Adrenal gland (tissue), 19 donors: ENCODE measurements at places on chromosomes 7 and 10. TPM values are rescaled to one million over a fixed set of nuclear protein-coding genes. Genes with fewer than 3 reads are reported as not detected.

GDF2 gene
- polyA plus RNA-seq, result not detected

NPY4R gene
- not detected for polyA plus RNA-seq

DNA sequence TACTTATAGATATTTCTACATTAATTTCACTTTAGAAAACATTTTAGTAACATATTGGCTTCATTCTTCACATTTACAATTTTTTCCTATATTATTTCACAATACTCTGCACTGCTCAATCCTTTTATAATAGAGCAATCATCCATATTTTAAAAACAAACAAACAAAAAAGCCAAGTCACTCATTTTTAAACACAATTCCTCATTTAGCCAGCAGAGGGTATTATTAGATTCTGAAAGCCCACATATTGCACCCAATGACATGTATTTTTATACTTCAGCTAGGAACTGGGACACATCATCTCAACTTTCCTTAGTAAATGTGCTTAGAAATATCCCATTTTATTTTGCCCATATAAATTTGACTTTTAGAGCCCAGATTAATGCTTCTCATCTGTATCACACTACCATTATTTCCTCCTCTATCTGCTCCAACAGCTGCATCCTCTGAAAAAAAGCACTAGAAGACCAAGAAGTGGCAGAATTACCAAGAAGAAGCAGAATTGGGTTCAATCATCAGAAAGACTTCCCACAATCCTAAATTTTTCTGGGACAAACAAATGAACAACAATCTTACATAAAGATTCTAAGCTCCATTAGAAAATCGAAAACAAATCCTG lies 29.5 kb downstream of the CTNNA3 start:
- no peaks in the 10 kb centered on the region for H3K36me3 ChIP-seq
- no peak for DNase-seq

DNA sequence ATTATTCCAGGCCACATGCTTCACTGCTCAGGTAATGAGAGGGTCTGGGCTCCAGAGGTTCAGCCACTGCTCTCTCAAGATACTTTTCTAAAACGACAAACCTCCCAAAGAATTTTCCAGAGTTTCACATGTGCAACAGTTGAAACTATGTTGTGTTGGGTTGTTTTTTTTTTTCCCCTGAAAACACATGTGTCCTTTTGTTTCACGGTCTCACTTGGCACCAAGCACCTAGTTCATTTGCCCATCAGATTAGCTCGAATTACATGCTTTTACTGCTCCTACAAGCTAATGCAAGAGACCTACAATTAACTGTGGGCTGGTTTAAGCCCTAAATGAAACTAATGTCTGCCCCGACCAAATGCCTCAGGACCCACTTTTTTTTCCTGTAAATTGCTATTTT lies 313.3 kb downstream of the FGFR2 start:
- no peaks in the 10 kb centered on the region for H3K36me3 ChIP-seq
- H3K4me3 ChIP-seq, result no peak overlapping the region
- H3K4me1 ChIP-seq, result peaks cover 7% of the 10 kb centered on the region

GRCh38 chr7:128176696-128177095 lies 64.4 kb upstream of the LEP start:
- no peaks in the 10 kb centered on the region for H3K36me3 ChIP-seq
- no peaks in the 10 kb centered on the region for H3K27me3 ChIP-seq
- DNase-seq, result no peak
- H3K4me1 ChIP-seq, result no peaks in the 10 kb centered on the region
- no peak overlapping the region for H3K27ac ChIP-seq

- H3K36me3 ChIP-seq, result no peaks in the 10 kb centered on the region
- no peaks in the 10 kb centered on the region for H3K27me3 ChIP-seq
- peaks cover 27% of the 10 kb centered on the region for H3K4me1 ChIP-seq
- H3K4me3 ChIP-seq, result no peak overlapping the region
- no peak for DNase-seq
These were observed 161.0 kb downstream of the SKIDA1 start for GRCh38 chr10:21364196-21365114.

DNA sequence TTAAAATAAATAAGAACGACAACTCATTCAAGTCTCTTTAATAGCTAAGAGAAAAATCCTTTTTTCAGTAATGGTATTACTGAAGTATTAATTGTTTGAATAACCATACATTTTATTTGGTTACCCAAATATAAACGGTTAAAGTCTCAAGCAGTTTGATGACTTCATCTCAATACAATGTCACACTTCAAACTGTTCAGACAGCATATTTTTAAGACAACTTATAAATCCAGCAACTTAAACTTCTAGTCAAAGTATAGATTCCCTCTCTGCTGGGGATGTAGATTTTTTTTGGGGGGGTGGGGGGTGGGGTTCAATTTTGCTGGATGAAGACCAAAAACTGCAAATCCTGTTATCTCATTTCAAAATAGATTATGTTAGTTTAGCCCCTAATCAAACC lies 42.0 kb downstream of the GNA12 start:
- no peak overlapping the region for H3K27ac ChIP-seq
- no peak overlapping the region for H3K4me3 ChIP-seq
- H3K4me1 ChIP-seq, result peaks cover 50% of the 10 kb centered on the region
- no peak for DNase-seq
- no peaks in the 10 kb centered on the region for H3K36me3 ChIP-seq

DNA sequence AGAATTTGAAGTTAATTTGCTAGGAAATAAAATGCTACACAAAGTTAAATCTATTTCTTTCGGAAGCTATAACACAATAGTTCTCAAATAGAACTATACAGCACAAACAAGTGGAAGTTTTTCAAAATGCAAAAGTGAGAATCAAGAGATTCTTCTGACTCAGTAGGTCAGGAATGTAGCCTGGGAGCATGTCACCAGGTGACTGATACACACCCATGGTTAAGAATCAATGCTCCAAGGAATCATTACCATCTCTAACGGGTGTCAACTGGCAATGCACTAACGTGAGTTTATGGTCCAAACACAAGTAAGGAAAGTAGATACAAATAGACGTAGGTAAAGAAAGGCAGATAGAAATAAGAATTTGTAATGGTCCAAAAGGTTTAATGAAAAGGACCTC lies 170.5 kb downstream of the SRPK2 start:
- H3K4me1 ChIP-seq, result peaks cover 7% of the 10 kb centered on the region
- H3K36me3 ChIP-seq, result no peaks in the 10 kb centered on the region
- H3K27me3 ChIP-seq, result no peaks in the 10 kb centered on the region
- H3K4me3 ChIP-seq, result no peak overlapping the region
- no peak overlapping the region for H3K27ac ChIP-seq

GRCh38 chr7:50268223-50268622 lies 36.3 kb upstream of the IKZF1 start:
- H3K36me3 ChIP-seq, result no peaks in the 10 kb centered on the region
- DNase-seq, result no peak
- H3K4me1 ChIP-seq, result no peaks in the 10 kb centered on the region
- no peaks in the 10 kb centered on the region for H3K27me3 ChIP-seq
- no peak overlapping the region for H3K27ac ChIP-seq

- H3K4me3 ChIP-seq, result no peak overlapping the region
- no peaks in the 10 kb centered on the region for H3K27me3 ChIP-seq
- no peaks in the 10 kb centered on the region for H3K4me1 ChIP-seq
These were observed 30.5 kb downstream of the PLXNA4 start for GRCh38 chr7:132545756-132546155.

DNA sequence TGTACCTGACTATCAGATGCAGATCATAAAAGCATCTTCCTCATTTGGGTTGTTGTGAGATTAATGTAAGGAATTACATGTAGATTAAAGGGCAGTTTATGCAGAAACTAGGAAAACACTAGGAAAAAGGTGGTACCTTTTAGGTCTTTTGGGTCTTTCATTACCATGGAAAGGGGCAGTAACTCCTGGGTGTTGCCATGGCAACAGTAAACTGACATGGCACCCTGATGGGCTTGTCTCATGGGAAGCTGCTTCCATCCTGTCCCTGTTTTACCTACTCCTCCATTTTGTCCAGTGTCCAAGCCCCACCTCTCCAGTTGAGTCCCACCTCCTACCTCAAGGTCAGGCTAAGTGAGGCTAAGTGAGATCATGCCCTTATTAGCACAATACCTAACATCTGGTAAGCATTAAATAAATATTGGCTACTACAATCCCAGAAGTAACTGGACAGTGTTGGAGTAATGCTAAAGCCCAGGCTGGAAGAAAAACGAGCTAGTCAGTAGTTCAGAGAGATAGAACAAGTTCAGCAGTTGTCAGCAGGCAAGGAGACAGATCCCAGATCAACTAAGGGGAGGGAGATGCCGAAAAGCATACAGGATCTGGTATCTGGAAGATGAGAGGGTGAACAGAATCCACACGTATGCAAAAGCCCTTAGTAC lies 240.0 kb upstream of the AUTS2 start:
- no peaks in the 10 kb centered on the region for H3K27me3 ChIP-seq
- no peak overlapping the region for H3K27ac ChIP-seq
- H3K4me3 ChIP-seq, result no peak overlapping the region
- no peak for DNase-seq
- no peaks in the 10 kb centered on the region for H3K36me3 ChIP-seq

- no peak overlapping the region for H3K4me3 ChIP-seq
- H3K4me1 ChIP-seq, result no peaks in the 10 kb centered on the region
- no peaks in the 10 kb centered on the region for H3K27me3 ChIP-seq
- H3K36me3 ChIP-seq, result peaks cover 6% of the 10 kb centered on the region
- DNase-seq, result no peak
These were observed 12.6 kb upstream of the WAC start for GRCh38 chr10:28520346-28520745.
